ENCODE measurements at places on chromosomes 11 and 22.

- DNase-seq: no peak
Observed at GRCh38 chr11:6414874-6415328, 4.0 kb downstream of the APBB1 start.

DNA sequence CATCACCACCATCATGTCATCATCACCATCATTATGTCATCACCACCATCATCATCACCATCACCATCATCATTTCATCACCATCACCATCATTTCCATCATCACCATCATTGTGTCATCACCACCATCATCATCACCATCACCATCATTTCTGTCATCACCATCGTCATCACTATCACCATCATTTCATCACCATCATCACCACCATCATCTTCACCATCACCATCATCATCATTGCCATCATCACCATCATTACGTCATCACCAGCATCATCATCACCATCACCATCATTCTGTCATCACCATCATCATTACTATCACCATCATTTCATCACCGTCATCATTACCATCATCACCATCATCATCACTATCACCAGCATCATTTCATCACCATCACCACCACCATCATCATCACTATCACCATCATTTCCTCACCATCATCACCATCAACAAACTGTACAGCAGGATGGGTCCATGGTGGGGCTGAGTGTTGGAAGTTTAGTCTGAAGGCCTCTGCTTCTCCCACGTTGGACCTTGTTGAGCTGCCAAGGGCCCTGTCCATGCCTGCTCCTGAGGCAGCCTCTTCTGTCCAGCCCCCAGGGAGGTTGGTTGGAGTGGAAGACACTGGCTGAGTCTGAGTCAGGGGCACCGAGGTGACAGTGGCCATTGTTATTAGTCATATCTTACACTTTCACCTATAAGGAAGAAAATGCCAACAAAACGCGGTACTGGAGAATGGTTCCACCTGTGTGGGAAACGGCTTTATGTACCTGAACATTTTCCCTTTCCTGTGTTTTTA, 247.1 kb downstream of the TBC1D22A start:
- DNase-seq: no peak

DNA sequence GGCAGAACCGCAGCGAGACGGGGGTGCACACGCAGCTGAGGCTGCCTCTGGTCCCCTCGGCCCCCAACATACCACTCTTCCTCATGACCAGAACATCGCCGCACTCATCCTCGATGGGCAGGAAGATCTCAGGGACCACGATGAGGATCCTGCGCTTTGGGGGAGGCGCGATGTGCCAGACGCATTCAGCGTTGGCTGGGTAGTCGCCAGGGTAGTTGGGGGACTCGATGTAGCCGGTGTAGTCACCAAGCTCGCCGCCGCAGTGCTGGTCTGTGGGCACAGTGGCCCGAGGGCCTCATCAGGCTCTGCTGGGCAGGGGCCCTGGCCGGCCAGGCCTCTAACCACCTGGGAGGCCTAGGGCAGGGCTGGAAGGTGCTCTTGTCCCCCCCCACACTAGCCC, 23.0 kb upstream of the TTLL12 start:
- DNase-seq: no peak

GRCh38 chr11:46508360-46508759, 85.5 kb downstream of the AMBRA1 start:
- DNase-seq: no peak

GRCh38 chr11:60633645-60634044, 65.8 kb upstream of the MS4A8 start:
- DNase-seq: no peak

- no peak for DNase-seq
Observed at GRCh38 chr11:69312453-69313404, 18.8 kb downstream of the MYEOV start.

GRCh38 chr22:39655004-39655579, 84.5 kb downstream of the CACNA1I start:
- no peak for DNase-seq

GRCh38 chr22:23862103-23862502, 4.4 kb downstream of the SLC2A11 start:
- DNase-seq: no peak

DNA sequence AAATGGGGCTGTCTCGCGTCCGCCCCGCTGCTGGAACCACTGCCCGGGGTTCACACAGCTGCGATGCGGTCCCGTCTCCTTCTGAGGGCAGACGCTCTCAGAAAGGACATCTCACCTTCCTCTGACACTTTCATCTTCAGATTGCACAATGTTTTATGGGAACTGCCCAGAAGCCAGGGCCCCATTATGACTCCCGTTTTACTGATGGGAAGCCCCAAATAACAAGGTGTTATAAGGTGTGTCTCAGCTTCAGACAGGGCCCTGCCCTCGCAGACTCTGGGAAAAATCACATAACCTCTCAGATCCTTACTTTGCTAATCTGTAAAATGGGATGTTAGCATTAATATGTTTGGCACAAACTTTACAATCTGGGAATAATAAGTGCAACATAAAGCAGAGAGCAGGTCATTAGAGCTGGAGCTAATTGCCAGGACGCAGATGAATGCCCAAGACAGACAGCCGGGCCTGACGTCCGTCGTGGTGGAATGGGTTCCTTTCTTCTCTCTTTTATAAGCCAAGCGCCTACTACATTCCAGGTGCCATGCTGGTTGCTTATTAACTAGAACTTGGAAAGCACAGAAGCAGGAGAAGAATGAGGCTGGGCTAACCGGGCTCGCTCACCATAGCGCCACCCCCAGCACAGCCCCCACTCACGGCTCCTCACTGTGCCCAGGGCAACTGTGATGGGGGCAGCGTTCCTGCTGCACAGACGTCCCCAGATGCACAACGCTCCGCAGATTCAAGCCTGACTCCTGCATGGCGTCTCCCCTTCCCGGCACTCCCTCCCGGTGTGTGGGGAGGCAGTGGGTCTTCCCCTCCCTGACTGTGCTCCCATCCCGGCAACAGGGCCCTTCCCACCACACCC, 43.8 kb downstream of the TRMU start:
- DNase-seq: no peak

GRCh38 chr22:37459206-37459605, 27.0 kb downstream of the MFNG start:
- DNase-seq: no peak

- DNase-seq: no peak
Observed at GRCh38 chr11:74397501-74398243, 561 bp downstream of the PGM2L1 start.

DNA sequence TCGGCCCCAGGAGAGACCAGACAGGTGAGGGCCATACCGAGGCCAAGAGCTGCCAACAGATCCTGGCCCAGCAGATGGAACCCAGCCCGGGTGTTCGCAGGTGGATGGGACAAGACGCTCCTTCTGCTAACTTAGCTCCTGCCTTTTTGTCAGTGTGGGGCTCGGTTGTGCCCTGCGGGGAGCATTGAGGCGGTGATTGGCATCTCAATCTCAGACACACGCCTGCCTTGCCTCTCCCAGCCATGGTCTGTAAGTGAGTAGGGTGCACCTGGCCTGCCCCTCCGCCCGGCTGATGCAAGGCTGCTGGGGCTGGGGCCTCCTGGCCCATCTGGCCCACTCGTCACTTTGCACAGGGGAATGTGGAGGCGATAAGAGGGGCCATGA, 350.1 kb downstream of the TBC1D22A start:
- no peak for DNase-seq
